ENCODE measurements at places on chromosomes 2 and 18. TPM values are rescaled to one million over a fixed set of nuclear protein-coding genes. Genes with fewer than 3 reads are reported as not detected.

- DNase-seq = no peak
Measured at GRCh38 chr2:178550352-178550751, 70.1 kb downstream of the PLEKHA3 start.

Gene SEMA4C
- total RNA-seq = 13.3 TPM

- peak; percentile 34 for DNase-seq
Measured at GRCh38 chr18:8478166-8478967, 130.9 kb upstream of the RAB12 start.

- DNase-seq = peak; percentile 10
Measured at GRCh38 chr2:180747728-180748127, 232.7 kb upstream of the UBE2E3 start.

- no peak for DNase-seq
Measured at GRCh38 chr2:235045336-235045972, 93.6 kb downstream of the SH3BP4 start.

Gene BOLA3
- total RNA-seq = 36.4 TPM

Gene SCYGR4
- total RNA-seq = not detected

GRCh38 chr2:233953087-233953801 is 36.1 kb downstream of the TRPM8 start:
- no peak for DNase-seq

DNA sequence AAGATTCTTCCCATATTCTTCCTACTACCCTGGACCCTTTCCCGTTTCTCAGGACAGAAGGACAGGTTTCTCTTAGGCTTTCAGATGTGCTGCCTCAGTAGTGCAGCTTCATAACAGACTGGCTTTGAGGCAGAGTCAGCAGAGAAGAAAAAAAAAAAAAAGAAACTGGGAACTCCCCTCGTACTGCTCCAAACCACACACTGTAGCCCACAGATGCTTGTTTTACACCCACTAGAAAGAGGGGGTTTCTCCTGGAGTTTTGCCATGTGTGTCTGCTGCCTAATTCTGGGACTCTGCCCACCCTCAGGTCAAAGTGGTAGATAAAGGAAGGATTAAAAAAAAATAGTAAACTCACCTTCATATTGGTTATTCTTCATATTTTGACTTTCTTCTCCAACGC is 95.9 kb downstream of the NCOA1 start:
- DNase-seq = no peak

DNA sequence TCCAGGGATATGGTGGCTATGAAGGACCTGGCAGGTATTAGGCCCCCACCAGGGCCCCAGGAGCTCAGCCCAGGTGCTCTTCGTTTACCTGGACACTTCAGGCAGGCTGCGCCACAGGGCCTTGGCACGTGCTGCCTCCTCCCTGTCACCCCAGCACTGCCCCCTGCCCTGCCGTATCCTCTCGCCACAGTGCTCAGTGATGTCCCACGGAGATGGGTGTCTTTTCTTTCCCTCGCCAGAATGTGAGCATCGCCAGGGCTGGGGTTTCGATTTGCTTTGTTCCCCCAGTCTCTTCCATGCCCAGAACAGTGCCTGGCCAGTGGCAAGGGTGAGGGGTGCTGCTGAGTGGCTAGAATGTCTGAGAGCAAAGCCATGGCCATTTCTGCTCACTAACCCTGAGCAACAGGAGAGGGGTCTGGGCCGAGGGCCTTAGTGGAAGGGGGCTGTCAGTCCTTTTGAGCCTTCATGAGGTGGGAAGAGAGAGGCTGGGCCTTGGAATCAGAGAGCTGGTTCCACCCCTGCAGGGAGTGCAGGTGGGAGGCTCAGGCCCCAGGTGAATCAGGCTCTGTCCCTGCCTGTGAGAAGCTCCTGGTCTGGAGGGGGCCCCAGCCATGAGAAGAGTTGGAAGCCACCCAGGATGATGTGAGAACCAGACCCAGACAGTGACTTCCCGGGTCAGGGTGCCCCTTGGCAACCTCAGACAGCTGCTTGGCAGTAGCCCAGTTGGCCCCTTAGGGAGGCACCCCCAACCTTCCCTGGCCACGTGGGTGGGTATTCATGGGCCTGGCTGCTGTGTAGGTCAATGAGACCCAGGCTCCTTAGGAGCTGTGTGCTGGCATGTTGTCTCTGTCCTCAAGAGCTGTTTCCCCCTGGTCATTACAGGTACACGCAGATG is 129.9 kb upstream of the HS6ST1 start:
- DNase-seq = no peak

Gene TXNDC2
- 0.18 TPM for total RNA-seq
